ENCODE measurements at places on chromosomes 7 and 10. TPM values are rescaled to one million over a fixed set of nuclear protein-coding genes. Genes with fewer than 3 reads are reported as not detected.

DNA sequence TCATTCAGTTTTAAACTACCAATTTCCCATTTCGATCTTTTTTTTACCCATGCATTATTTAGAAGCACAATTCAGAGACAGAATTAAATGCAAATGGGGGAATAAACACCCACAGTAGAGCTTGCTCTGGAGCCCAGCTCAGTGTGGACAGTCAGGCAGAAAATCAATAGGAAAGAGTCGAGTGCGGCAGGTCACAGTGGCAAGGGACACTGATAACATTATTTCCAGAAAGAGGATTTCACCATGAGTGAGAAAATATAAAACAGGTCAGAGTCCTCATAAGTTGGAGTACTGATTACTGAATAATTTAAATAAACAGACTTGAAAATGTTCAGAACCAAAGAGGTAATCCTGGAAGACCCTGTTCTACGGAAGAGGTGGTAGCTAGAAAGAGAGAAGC is 532.5 kb downstream of the CCSER2 start:
- no peak for DNase-seq

The IFIT2 gene
- 2.6 TPM for total RNA-seq

DNA sequence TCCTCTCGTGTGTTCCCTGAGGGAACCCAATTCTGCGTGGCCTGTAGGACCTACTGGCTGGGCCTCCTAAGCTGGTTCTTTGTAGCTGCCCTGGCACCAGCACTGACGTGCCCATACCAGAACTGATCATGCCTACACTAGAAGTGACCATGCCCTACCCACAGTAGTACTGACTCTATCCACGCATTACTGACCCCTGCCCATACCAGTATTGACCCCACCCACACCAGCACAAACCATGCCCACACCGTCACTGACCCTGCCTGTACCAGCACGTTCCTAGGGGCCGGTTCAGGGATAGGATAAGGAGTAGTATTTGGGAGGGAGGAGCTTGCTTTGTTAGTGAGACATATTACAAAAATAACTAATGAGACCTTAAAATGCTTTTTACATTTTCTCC is 88.0 kb downstream of the DOCK1 start:
- no peak for DNase-seq

DNA sequence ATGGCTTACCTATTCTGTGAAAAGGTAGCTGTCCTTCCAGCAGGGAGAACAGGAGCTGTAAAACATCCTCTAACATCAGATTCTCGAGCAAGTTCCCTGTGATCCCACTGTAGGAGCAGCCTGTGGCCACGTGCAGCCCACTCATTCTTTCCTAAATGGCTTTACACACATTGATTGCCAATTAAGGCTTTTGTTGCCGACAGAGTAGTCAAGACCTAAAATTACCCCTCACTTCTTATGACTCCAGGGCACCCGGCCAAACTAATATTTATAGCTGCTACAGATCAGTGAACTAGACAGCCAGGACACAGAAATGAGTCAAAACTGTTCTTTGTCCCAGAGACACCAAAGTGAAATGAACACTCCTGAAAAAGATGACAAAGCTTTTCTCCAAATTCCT is 832.1 kb downstream of the SORCS3 start:
- DNase-seq: no peak

- DNase-seq: no peak
Measured at GRCh38 chr7:91240376-91240941, 23.8 kb upstream of the FZD1 start.

- DNase-seq: no peak
Measured at GRCh38 chr10:70119623-70120022, 13.0 kb downstream of the AIFM2 start.

DNA sequence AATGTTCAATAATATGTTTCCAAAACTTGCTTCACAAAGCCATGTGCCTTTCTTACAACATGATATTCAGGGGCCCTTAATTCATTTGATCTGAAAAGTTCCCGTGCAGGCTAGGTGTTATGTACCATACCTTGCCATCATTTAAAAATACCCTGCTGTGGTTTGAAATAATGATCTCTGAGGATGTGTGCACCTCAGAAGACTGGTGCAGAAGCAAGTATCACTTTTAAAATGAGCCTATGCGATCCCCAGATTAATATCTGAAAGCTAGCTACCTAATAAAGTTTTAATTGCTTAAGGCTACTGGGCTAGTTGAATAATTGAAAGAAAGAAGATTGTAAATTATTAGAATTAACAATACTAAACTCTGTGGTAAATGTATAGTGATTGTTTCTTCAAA is 262.4 kb downstream of the CDK14 start:
- no peak for DNase-seq

- no peak for DNase-seq
Measured at GRCh38 chr10:53361936-53362335, 589.4 kb upstream of the MBL2 start.

- DNase-seq: no peak
Measured at GRCh38 chr10:60414111-60414510, 24.4 kb upstream of the ANK3 start.

The PLEKHS1 gene
- 30.0 TPM for total RNA-seq

The CALHM3 gene
- not detected for total RNA-seq

GRCh38 chr7:22949944-22950343 is 64.0 kb downstream of the HYCC1 start:
- DNase-seq: no peak

The FRMD4A gene
- 34.4 TPM for total RNA-seq

The KLLN gene
- total RNA-seq: 0.44 TPM

DNA sequence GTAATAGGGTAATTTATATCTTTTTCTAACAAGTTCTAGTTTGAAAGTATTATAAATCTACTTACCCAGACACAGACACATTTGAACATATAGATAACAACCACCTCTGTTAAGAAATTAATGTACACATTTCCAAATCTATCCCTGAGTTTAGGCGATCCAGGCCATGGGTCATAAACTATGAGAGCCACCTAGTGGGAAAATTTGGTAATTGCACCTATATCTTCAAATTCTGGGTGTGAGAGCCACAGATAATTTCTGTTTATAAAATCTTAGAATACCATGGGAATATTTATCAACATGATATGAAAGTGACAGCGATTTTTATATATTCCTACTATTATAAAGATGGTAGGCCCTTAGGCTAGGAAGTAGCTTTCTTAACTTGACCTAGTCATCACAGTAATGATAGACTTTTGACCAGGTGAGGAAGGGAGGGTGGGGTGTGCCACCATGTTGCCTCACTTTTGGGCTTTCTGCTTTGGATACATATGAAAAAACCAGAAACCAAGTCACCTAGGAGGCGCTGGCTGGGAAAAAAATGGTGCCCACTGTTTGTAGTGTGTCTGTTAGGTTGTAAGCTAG is 8.0 kb upstream of the EPHA1 start:
- no peak for DNase-seq

GRCh38 chr7:75639071-75639885 is 99.5 kb downstream of the HIP1 start:
- peak; percentile 20 for DNase-seq

GRCh38 chr7:87220026-87220733 is 648 bp upstream of the TMEM243 start:
- DNase-seq: peak; percentile 73

The PIP gene
- total RNA-seq: 1,201 TPM

The MMRN2 gene
- 23.0 TPM for total RNA-seq

GRCh38 chr10:103651783-103652476 is 158.4 kb downstream of the NEURL1 start:
- DNase-seq: no peak

The GPRIN2 gene
- 5.9 TPM for total RNA-seq

- DNase-seq: no peak
Measured at GRCh38 chr7:133135451-133135850, 53.6 kb upstream of the CHCHD3 start.

DNA sequence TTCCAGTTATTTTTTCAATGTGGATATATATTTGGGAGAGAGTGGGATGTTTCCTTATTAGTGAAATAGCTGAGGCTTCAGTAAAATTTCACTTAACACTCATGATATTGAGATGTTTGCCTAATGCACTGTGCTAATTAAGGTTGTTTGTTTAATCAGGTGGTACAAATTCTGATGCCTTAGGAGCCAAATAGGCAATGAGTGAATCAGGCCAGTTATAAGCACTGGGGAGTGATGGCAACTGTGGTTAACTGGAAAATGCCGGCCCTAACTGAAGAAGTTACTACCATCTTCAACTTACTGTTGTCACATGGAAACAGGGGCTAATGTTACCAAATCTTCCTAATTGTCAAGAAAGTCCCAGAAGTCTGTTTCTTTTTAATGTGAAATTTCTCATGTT is 32.0 kb downstream of the VCL start:
- no peak for DNase-seq

GRCh38 chr10:97109547-97109946 is 76.2 kb downstream of the SLIT1 start:
- DNase-seq: no peak

GRCh38 chr7:154338701-154339506 is 286.7 kb downstream of the DPP6 start:
- no peak for DNase-seq

DNA sequence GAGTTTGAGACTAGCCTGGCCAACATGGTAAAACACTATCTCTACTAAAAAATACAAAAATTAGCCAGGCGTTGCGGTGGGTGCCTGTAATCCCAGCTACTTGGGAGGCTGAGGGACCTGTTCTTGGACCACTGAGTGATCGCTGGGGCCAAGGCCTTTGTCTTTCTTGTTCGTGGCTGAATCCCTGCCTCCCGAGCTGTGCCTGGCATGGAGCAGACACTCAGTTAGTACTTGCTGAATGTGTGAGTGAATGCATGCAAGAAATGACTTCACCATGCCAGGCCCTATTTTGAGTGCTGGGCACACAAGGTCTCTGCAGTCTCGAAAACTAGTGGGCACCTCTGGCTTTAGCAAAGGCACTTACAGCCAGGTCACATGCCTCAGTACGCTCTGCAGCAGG is 85.1 kb downstream of the HIP1 start:
- DNase-seq: no peak

DNA sequence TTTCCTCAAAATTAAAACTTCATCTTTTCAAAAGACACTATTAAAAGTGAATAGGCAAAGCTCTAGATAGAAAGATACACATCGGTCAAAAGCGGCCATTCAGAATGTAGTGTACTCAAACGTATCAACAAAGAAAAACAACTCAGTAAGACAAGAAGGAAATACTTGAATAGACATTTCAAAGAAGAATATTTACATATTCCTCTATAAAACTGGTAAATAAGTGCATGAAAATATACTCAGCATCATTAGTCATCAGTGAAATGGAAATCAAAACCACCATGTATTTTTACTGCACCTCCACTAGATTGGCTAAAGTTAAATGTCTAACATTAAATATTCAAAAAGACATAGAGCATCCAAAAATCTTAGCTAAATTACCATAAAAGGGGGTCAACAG is 551.1 kb upstream of the SORCS1 start:
- no peak for DNase-seq

The NPTX2 gene
- total RNA-seq: 3.2 TPM

DNA sequence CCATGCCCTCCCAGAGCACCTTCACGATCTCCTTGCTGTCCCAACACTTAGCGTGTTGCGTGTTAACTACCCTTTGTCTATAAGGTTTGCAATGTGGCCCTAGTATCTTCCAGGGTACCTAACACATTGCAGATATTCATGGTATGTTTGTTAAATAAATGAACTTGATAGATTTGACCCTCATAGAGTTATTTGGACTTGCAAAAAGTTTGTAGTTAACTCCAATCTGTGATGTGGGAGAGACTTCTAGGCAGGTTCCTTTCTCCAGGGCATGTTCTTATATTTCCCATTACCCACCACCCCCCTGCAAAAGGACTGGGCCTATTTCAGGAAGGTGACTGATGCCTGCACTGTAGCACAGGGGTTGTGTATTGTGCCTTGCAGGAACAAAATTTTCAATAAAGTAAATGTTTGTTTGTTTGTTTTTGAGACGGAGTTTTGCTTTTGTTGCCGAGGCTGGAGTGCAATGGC is 612 bp downstream of the HILPDA start:
- DNase-seq: no peak

DNA sequence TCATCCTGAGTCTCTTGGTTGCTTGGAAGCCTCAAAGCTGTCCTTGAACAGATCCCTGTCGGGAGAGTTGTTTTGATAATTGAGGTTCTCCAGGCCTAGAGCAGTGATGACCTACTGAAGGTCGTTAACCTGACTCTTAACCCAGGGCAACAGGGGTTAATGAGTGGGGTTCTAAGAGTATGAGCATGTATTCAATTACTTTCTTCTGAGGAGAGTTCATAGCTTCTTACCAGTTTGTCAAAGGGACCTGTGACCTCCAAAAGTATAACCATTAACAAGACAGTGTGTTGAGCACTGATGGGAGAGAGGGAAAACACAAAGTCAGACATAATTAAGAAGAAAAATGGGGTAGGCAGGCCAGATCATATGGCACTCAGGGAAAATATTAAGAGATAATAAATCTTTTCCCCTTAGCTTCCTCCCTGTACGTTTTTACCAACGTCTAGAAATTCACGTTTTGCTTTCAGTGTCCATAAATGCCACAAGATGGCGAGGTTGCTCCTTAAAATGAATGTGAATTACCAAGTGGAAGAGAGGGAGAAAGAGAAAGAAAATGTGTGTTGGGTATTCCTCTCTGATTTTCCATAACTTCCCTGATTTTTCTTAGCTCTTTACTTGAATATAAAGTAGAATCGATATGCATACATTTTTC is 97.6 kb downstream of the SUGCT start:
- no peak for DNase-seq

- no peak for DNase-seq
Measured at GRCh38 chr10:4698075-4698474, 127.9 kb upstream of the AKR1E2 start.

DNA sequence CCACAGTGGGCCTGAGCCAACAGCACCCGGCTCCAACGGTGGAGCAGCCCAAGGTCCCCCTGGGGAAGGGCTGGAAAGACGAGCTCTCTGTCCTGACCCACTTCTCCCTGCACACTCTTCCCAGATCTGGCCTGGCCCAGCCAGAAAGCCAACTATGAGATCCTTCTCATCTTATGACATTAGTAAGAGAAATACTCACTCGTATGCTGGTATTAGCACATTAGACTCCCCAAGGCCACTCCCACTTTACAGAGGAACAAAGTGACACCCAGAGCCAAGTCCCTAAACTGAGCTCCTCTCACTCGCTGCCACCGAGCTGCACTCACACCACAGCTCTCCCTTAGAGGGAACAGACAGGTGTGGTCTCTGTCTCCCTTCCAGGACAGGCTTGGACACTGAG is 24.8 kb downstream of the DLG5 start:
- no peak for DNase-seq

- no peak for DNase-seq
Measured at GRCh38 chr10:17238445-17239291, 10.6 kb downstream of the VIM start.

GRCh38 chr10:77768039-77768438 is 130.4 kb upstream of the KCNMA1 start:
- no peak for DNase-seq

The FIS1 gene
- total RNA-seq: 252 TPM

The SLC29A3 gene
- 6.2 TPM for total RNA-seq

GRCh38 chr10:121183707-121184106 is 332.5 kb downstream of the WDR11 start:
- DNase-seq: no peak

The ZNF138 gene
- total RNA-seq: 31.1 TPM

The PSMC2 gene
- 93.7 TPM for total RNA-seq
